ENCODE measurements at places on chromosomes 6 and 20.

DNA sequence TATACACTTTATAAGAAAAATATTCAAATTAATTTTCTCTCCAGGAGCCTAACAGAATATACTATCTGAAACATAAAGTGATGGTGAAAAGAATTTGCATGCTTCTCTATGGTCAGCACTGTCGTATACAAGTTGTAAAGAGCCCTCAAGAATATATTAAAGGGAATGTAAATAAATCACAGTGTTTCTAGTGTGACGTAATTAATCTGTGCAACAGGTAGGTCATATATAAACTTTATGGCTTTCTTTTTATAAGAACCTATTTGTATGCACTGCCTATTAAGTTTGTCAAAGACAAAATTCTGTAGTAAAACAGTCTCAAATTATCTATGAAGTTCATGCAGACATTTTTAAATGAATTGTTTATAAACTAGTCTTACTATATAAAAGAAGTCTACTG, 347.9 kb upstream of the EYS start:
- DNase-seq = no peak

DNA sequence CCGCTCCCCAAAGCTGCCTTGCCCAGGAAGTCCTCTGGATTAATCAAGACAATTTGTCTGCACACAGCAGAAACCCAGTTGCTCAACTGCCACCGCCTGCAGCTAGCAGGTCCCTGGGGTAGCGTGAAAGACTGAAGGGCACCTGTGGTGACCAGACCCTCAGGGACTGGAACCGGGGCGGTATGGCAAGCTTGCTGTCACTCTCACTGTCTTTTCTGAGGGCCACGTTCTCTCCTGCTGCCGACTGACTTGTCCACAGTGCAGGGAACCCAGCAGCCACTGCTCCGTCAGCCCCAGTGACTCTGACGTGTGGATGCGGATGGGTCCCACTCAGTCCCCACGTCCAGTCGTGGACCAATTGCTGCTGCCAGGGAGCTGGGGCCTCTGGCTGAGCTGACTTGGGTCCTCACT, 72.8 kb upstream of the PMEPA1 start:
- no peak for DNase-seq

DNA sequence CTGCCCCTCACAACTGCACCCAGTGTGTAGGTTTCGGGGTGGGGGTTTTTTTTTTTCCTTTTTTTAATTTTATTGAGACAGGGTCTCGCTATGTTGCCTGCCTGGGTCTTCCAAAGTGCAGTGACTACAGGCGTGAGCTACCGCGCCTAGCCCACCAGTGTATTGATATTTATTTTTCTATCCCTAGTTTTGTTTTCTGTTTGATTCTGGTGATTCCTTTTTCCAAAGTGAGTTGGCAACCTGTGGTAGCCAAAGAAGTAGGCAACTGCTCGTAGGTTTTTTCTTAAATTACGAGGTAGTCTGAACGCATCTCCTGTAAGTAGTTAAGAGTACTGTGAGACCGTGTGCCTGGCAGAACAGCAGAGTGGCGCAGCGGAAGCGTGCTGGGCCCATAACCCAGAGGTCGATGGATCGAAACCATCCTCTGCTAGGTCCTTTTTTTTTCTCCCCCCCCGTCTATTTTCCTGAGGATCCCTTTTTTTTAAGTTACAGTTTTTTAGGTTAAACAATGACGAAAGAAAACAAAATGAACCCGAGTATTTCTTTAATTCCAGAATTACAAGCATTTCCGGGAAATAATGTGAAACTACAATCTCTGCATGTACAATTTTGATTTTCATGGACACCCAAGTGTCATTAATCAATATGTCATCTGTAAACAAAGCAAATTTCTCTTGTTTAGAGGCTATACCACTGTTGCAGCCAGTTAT, 78.7 kb upstream of the BTN3A2 start:
- DNase-seq = no peak

- no peak for DNase-seq
Observed at GRCh38 chr6:130829333-130829910, 2.2 kb downstream of the SMLR1 start.

DNA sequence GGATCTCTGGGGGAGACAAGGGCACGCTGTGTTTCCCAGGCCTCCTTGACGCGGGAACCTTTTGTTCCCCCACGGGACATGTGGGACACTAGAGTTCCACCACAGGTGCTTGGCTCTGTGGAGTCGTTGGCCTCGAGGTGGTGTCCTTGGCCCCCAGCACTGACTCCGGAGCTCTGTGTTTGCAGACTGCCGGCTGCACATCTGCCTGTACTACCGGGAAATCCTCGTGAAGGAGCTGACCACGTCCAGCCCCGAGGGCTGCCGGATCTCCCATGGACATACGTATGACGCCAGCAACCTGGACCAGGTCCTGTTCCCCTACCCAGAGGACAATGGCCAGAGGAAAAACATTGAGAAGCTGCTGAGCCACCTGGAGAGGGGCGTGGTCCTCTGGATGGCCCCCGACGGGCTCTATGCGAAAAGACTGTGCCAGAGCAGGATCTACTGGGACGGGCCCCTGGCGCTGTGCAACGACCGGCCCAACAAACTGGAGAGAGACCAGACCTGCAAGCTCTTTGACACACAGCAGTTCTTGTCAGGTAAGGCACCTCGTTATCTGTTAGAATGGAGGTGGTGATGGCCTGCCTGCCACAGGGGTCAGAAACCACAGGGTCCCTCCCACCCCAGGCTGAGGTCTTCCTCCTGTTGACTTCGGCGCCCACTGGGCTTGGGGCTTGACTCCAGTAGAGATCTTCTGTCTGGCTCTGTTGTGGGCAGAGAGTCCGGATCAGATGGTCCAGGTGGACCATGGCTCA, 9.9 kb downstream of the IRF4 start:
- DNase-seq = no peak

DNA sequence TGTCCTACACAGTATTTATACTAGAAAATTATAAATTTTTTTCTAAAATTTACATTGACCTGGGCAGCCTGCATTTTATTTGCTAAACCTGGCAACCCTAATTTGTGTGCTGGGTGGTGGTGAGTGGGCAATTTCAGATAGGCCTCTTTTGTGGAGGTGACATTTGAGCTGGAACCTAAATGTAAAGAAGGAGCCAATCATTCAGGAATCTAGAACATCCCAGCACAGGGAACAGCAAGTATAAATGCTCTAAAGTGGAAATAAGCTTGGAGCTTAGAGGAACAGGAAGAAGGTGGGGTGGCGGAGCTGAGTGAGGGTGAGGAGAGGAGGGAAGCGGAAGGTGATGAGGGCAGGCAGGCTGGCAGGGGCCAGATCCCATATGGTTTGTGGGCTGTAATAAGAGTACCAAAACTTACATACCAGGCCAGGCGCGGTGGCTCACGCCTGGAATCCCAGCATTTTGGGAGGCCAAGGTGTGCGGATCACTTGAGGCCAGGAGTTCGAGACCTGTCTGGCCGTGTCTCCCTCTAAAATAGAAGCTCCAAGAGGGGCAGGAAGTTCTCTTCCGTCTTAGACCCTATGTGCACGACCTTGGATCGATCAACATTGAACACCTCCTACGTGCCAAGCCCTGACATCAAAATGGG, 549 bp upstream of the CSE1L start:
- no peak for DNase-seq

- DNase-seq = no peak
Observed at GRCh38 chr20:24934101-24934661, 14.9 kb upstream of the CST7 start.

Data from esophagus squamous epithelium (tissue), 5 donors.